ENCODE measurements at places on chromosomes 2 and 18.

- DNase-seq, result no peak
Observed at GRCh38 chr2:32756074-32756727, 128.4 kb downstream of the TTC27 start.

GRCh38 chr18:79644006-79644665 lies 35.5 kb upstream of the CTDP1 start:
- DNase-seq, result no peak

DNA sequence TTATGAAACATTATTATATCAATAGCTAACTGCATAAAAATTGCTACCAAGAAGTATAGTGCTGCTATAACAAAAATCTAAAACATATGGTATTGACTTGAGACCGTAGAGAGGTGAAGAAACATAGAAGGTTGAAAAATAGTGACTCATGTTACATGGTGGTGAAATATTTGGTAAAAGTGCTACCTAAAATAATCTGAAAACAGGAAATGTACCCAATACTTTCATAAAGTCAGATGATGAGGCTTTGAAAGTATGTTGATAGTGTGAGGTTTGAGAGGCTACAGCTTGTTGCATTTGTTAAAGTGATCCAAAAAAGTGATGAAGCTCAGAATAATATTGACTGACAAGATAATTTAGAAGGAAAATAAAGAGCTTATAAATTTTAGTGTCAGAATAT lies 718.7 kb upstream of the SLC8A1 start:
- DNase-seq, result no peak

GRCh38 chr18:2515908-2516625 lies 55.2 kb downstream of the METTL4 start:
- DNase-seq, result peak; percentile 46

DNA sequence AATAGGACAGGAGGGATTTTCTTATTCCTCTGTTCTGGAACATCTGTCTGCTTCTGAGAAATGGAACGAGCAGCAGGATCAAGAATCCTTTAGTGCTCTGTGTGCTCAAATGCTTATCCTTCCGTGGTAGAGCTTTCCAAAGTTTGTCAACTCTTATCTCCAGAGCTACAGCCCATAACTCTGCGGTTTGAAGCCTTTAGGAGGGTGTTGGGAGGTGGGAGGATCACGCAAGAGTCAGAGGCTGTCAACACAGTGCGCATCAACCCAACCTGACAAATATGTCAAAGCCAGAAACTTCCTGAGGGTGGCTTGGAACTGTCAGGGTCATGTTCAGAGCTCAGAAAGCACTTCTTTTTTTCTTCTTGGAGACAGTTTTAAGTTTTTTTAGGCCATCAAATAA lies 95.9 kb downstream of the CRIM1 start:
- DNase-seq, result no peak

DNA sequence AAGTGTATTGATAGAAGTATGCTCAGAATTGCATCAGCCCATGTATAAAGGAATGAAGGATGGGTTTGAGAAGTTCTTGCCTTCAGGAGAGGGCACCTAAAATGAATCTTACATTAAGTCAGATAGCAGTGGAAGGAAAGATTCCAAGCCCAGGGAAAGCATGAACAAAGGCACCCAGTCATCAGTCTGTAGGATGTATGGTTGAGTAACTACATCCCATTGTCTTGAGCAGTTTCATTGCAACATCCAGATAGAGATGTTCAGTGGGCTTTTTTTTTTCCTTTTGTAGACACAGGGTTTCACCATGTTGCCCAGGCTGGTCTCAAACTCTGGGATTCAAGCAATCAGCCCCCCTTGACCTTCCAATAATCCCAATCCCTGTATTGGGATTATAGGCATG lies 80.7 kb downstream of the ARHGAP28 start:
- no peak for DNase-seq

GRCh38 chr2:70686577-70687460 lies 81.2 kb downstream of the ADD2 start:
- DNase-seq, result no peak

GRCh38 chr2:13006829-13007717 lies 290.3 kb downstream of the TRIB2 start:
- DNase-seq, result peak; percentile 48

GRCh38 chr2:150584081-150584480 lies 96.6 kb upstream of the RND3 start:
- no peak for DNase-seq

DNA sequence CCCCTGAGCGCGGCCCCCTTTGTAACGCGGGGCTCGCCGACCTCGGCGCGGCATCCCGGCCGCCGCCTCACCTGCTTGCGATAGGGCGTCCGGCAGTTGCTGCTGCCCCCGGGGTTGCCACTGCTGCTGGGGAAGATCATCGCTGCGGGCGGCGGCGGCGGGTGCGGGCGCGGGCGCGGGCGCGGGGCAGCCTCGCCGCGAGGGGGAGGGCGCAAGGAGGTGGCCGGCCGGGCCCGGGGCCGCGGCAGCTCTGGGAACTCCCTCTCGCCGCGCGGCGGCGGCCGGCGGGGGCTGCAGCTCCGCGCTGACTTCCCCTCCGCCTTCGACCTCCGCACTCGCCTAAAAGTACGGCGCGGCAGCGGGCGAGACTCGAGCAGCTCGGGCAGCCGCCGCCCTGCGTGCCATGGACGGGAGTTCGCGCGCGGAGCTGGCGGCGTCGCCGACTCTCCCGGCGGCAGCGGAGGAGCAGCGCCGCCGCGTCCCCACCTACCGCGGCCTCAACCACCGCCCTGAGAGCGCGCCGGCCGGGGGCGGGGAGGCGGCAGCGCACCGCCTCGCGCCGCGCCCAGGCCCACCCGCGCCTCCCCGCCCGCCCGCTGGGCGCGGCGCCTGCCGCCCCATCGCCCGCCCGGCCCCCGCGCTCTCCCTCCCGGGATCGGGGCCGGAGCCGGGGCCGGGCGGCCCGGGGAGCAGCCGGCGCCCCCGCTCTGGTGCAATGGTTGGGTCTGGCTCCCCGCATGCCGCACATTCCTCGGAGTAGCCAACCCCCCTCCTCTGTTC lies 86.0 kb downstream of the RBMS1 start:
- no peak for DNase-seq

GRCh38 chr2:61887717-61888266 lies 664 bp downstream of the CCT4 start:
- no peak for DNase-seq

GRCh38 chr18:820591-821165 lies 8.6 kb upstream of the YES1 start:
- no peak for DNase-seq

DNA sequence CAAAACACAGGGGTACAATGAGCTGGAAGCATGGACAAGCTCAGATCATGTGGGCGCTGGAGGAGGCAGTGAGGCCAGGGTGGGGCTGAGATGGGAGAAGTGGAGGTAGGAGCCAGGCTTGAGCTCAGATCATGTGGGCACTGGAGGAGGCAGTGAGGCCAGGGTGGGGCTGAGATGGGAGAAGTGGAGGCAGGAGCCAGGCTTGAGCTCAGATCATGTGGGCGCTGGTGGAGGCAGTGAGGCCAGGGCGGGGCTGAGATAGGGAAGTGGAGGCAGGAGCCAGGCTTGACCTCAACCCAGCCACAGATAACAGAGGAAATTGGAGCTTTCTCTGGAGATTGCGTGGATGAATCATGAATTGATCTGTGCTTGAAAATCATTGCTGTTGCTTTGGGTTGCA lies 48.3 kb upstream of the TMEM18 start:
- no peak for DNase-seq

GRCh38 chr2:232459419-232460035 lies 3.6 kb downstream of the ALPI start:
- DNase-seq, result no peak

- DNase-seq, result no peak
Observed at GRCh38 chr18:76993573-76993972, 139.0 kb downstream of the MBP start.

GRCh38 chr2:10446631-10447030 lies 1.5 kb downstream of the ODC1 start:
- DNase-seq, result no peak

DNA sequence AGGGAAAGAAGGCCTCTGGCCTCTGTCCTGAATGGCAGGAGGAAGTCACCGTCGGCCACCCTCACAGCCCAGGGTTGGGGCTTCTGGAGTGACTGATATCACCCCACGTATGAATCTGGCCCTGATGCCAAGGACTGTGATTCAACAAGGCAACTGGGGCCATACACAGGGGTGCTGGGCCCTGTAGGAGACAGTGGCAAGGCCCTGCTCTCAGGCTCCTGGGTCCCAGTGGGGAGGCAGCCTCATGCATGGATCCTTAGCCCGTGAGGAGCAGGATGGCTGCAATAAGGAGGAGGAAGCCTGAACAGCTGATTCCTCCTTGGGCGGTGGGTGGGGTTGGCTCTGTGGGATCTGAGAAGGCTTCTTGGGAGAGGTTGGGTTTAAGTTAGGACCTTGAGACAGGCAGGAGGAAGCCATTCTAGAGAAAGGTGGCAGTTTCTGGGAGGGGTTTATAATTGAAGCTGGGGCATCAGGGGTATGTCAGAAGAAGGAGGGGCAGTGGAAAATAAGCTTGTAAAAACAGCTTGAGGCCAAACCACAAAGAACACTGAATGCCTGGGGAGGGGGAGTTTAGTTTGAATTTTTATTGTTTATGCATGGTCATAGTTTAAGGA lies 42.8 kb upstream of the LAPTM4A start:
- no peak for DNase-seq

DNA sequence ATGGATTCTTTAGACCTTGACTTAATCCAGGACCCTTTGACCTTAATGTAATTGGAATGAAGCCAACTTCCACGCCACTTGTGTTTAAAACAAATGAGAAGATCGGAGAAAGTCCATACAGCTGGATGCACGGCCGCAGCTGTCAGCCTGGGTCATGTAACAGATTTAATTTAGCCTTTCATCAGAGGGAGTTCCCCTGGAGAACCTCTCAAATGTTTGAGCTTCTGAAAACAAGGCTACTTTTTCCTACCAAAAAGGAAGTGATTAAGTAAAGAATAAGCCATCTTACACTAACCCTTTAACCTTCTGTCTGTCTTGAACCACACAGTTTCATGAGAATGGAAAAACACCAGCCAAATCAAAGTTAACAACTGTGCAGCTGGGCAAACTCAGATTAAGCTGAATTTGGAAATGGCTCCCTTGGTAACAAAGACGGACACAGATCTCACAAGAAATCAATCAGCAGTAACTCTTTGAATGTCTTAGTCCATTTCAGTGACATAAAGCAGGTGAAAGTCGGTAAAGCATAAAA lies 103.6 kb downstream of the DOCK10 start:
- DNase-seq, result no peak

GRCh38 chr2:28210535-28210934 lies 182.1 kb upstream of the FOSL2 start:
- no peak for DNase-seq

- DNase-seq, result no peak
Observed at GRCh38 chr2:168939061-168939460, 38.0 kb downstream of the G6PC2 start.

- no peak for DNase-seq
Observed at GRCh38 chr2:141399270-141399669, 731.5 kb downstream of the LRP1B start.

DNA sequence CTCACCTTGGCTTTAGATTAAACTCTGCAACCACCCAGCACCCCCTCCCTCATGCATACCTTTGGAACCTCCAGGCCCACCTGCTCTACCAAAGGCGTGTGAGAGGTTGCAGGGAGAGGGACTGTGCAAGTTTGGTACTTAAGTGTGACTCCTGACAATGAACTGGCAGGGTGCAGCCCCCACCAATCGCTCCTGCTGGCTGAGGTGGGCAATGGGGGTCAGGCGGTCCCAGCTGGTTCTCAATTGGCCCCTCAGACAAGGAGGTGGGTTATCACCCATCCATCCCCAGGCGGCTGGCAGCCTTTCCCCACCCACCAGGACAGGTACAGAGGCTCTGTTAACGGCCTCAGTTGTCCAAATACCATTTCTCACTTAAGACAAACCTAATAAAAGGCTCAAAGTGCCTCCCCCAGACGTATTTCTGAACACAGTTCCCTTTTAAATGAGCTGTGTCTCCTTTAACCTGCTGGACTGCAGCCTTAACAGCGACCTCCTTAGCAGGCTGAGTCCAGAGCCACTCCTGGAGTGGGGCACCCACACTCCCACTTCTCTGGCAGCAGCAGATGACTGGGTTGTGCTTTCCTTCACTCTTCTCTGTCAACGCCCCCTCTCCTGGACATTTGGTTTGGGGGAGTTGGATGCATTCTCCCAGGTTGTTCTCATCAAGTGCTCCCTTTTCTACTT lies 169.2 kb upstream of the SMAD2 start:
- no peak for DNase-seq

DNA sequence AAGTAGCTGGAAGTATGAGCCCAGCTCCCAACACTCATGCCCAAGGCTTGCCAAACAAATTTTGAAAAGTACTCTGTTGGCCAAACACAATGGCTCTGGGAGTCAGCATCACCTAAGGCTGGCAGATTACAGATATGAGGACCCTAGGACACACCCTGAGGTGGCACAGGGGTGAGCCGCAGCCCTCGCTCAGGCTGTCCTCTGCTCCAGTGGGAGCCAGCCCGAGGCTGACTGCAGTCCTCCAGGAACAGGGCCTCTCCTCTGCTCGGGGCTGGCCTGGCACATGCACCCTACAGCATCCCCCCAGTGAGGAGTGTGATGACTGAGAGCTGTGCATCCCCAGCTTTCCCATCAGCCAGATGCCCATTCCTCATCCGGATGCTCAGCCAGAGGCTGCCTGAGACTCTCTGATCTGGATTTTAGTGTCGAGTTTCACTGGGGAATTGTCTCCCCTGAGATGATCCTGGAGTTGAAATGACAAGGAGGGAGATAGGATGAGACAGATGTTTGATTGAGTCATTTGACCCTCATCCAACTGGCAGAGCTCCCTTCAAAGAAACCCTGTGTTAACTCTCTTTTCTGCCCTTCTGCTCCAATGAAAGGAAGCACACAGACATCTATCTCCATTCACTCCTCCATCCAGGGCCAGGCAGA lies 269.3 kb upstream of the NCKAP5 start:
- DNase-seq, result no peak

DNA sequence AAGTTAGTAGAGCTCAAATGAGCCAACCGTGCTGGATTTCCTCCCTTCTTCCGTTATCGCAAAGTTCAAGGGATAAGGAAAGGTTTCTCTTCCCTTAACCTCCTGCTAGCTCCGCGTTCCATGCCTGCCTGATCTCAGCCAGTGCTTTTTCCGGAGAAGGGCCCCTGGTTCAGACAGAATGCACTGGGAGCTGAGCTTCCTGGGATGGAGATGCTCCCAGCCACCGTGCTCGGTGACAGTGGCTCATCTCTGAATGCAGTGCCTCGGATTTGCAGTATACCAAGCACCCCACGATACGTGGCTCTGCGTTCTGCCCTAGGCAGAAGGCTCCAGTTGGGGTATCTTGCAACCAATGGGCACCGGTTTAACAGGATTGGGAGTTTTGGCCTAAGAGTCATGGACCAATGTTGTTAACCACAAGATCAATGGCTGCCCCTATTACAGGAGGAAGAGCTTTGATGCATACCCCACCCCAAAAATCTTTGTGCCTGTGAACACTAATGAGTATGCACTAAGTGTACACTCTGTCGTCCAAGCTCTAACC lies 876 bp downstream of the CNTNAP5 start:
- no peak for DNase-seq

- no peak for DNase-seq
Observed at GRCh38 chr2:24628746-24629145, 137.7 kb downstream of the NCOA1 start.

- no peak for DNase-seq
Observed at GRCh38 chr2:85213901-85214512, 80.8 kb downstream of the TCF7L1 start.
